ENCODE measurements at places on chromosomes 11 and 22.

- no peak for DNase-seq
Observed at GRCh38 chr11:119676461-119677020, 52.5 kb downstream of the NECTIN1 start.

- no peak for DNase-seq
Observed at GRCh38 chr11:66115638-66116301, 45.7 kb downstream of the PACS1 start.

DNA sequence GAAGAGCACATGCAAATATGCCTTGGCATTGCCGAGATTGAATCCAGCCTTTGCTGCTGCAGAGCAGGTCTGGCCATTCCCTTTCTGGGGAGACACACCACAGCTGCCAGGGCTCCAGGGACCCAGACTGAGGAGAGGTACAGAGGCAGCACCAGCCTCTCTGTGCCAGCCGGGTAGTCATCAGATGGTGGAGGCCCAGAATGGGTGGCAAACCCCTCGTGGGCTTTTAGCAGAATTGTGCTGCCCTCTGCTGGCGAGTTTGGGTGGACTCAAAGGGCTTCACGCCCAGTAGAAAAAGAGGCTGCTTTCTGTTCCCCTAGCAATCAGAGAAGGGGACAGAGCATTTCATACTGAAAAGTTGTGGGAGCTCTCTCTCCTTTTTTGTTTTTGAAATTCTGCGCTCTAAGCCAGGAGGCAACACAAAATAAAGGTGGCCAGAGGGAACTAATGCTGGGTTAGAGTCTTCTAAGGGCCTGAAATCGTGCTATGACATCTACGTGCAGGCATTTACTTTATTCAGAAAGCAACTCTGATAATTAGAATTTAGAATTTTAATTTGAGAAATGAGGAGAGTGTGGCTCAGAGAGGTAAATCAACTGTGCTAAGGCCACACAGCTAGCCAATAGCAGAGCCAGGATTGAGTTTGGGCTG, 158.8 kb upstream of the NAV2 start:
- DNase-seq, result peak; percentile 30

DNA sequence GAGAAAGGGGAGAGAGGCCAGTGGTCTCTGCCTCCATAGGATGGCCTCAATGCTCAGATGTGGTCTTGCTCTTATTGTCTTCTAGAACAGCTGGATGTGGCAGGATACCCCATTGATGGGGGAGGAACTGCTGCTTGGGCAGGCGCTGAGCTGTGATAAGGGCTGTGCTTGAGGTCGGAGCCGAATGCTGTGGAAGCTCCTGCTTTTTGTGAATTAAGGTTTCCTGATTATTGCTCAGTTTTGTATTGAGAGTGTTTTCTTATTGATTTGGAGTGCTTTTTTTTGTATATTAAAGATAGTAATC, 57.2 kb downstream of the CABIN1 start:
- no peak for DNase-seq

GRCh38 chr22:18032455-18033101, 8.2 kb upstream of the MICAL3 start:
- no peak for DNase-seq

GRCh38 chr11:26651916-26652315, 69.9 kb downstream of the SLC5A12 start:
- no peak for DNase-seq
